ENCODE measurements at places on chromosomes 12 and 14. TPM values are rescaled to one million over a fixed set of nuclear protein-coding genes. Genes with fewer than 3 reads are reported as not detected.
A peak's percentile ranks its signal among the peaks of the same experiment; 100 is the strongest.

GYS2 gene
- 0.15 TPM for polyA plus RNA-seq

DNA sequence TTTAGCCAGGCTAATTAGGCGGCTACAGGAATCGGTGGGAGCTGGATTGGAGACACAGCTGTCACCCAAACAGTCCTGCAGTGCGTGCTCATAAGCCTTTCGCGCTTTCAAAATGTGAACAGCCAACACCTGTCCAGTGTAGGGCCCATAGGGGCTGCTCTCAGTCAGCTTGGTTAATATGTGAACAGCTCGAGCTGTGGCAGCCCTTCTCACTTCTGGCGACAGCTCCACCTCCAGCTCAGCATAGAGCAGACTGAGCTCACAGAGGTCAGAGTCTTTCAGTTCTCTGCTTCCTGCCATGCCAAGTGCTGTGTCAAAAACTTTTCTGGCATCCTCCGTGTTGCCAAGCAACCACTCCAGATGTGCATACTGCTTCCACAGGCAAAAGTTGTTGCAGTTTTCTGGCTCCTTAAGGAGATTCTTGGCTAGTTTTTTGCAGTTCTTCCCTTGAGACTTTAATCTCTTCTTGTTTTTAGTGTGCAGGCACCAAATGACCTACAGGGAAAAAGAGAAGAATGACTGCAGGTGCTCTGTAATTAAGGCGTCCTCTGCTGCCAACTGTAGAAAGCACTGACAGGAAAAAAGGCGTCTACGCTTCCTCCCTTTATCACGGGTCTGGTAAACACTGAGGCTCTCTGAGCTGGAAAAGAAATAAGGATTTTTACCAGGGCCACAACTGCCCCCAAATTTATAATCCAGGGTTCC, 32.5 kb downstream of the PSMC1 start:
- H3K36me3 ChIP-seq, result peaks cover 60% of the 10 kb centered on the region
- peak overlapping the region; percentile 39 for H3K27ac ChIP-seq
- no peaks in the 10 kb centered on the region for H3K4me1 ChIP-seq
- no peak overlapping the region for H3K4me3 ChIP-seq
- H3K27me3 ChIP-seq, result no peaks in the 10 kb centered on the region

- H3K4me1 ChIP-seq, result peaks cover 9% of the 10 kb centered on the region
- peak; percentile 32 for DNase-seq
- H3K4me3 ChIP-seq, result no peak overlapping the region
- H3K36me3 ChIP-seq, result peaks cover 32% of the 10 kb centered on the region
- no peaks in the 10 kb centered on the region for H3K27me3 ChIP-seq
- peak overlapping the region; percentile 26 for H3K27ac ChIP-seq
Measured at GRCh38 chr14:54420478-54421142, 20.6 kb downstream of the CNIH1 start.

- no peak overlapping the region for H3K27ac ChIP-seq
- no peak for DNase-seq
- H3K27me3 ChIP-seq, result no peaks in the 10 kb centered on the region
- H3K4me3 ChIP-seq, result no peak overlapping the region
Measured at GRCh38 chr12:105674871-105675699, 344.6 kb downstream of the C12orf75 start.

DNA sequence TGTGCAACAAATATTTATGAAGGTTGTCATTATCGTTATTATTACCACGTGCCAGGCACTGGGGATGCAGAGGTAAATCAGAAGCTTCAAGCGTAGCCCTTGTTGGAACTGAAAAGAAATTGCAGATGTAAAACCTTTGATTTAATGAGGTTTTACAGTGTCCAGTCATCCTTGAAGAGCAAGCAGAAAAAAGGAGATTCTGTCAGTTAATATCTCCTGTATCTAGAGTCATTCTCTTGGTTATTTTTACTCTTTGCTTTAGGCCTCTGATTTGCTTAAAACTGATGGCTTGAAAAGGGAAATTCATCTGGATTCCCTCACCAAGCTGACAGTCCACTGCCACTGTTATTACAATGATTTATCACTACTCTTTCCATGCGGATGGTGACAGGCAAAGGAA, 179.3 kb downstream of the GALC start:
- H3K4me3 ChIP-seq, result no peak overlapping the region
- no peaks in the 10 kb centered on the region for H3K4me1 ChIP-seq
- no peaks in the 10 kb centered on the region for H3K27me3 ChIP-seq
- no peak for DNase-seq
- no peak overlapping the region for H3K27ac ChIP-seq
- H3K36me3 ChIP-seq, result no peaks in the 10 kb centered on the region
